ENCODE measurements at places on chromosomes 4 and X.

DNA sequence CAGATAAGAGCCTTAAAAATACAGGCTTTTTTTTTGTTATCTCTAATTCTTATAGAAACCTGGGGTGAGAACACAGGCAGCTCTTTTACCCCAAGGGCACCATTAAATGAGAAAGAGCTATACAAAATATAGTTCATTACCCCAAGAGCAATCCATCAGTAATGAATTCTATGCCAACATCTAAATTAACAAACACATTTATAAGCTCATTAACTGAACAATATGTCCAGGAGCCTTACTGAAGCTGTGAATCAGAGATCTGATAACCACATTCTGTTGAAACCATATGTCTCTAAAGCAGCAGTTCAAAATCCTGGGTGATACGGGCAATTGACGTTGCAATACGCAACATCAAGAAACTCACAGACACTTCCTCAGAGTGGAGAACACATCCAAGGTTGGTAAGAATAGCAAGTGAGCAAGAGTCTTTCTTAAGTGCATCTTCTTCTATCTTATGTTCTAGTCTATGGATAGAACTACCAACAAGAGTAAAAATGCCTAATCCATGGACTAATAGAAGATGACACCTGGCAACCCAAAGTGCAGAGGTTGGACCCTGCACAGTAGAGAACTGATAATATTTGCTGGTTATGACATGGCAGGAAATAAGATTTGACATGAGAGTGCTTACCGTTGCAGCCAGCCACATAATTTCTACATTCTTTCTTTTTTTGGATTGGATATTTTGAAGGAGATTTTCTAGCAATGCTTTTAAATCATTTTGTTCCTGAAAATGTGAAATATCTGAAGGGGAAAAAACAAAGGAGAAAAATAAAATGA, 449.3 kb downstream of the IL15 start:
- DNase-seq, result no peak

DNA sequence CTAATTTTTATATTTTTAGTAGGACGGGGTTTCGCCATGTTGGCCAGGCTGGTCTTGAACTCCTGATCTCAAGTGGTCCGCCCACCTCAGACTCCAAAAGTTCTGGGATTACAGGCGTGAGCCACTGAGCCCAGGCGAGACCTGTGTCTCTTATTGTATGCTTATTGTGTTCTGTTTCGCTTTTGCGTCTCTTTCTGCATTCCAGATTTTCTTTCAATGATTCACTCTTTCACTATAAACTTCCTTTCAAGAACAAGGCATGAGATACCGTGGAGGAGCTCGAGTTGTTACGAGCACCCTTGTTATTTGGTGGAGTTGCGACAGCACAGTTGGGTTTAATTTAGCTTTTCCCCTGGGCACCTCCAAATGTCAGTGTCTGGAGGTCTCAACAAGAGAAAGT, 366.7 kb upstream of the FAT1 start:
- DNase-seq, result no peak

- DNase-seq, result no peak
Observed at GRCh38 chr4:147307896-147308674, 172.8 kb upstream of the EDNRA start.

DNA sequence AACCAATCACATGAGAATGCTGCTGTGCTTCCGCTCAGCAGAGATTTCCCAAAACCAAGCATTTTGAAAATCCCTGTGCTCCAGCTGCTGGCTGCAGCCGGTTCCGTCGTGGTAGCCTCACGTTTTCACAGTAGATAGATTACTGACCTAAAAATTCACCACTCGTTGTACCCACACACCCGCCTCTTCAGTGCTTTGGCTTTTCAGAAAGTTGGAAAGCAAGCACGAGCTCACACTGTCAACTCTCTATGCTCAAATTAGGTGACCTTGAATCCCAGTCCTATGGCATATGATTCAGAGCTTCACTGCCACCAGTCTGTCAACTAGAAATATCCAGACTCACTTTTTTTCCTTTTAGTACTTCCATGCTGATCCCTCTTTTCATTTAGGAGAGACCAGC, 168.9 kb downstream of the DCTD start:
- no peak for DNase-seq

- no peak for DNase-seq
Observed at GRCh38 chr4:75057369-75057768, 124.5 kb downstream of the PARM1 start.

All from naive B cell (primary cell).